Fibroblast of skin of left quadriceps (primary cell): ENCODE measurements at places on chromosomes 12 and 14.

DNA sequence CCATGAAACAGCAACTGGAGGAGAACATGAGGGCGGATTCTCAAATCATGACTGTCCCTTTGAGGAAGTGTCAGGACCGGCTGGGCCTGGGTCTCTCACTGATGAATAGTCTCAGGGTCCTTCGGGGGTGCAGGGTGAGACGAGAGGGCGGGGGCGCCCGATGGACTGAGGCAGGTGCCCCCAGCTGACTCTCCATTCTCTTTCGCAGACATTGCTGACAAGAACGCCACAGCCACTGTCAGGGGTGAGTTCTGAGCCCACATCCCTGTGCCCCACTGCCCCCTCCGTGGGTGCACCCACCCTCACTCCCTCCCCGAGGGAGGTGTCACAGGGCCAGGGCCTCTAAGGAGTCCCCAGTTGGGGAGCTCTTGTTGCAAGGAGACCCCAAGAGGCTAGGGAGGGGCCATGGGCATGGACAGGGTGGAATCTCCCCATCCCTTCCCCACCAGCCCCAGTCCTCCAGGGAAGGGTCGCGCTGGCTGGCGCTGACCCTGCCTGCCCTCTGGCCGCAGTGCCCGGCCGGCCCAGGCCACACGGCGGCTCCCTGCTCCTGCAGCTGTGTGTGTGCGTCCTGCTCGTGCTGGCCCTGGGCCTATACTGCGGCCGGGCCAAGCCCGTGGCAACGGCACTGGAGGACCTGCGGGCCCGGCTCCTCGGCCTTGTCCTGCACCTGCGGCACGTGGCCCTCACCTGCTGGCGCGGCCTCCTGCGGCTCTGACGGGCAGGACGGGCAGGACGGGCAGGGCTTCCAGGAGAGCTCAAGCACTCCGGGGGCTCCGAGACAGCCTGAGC, 8.7 kb downstream of the C14orf180 start:
- DNase-seq: no peak

DNA sequence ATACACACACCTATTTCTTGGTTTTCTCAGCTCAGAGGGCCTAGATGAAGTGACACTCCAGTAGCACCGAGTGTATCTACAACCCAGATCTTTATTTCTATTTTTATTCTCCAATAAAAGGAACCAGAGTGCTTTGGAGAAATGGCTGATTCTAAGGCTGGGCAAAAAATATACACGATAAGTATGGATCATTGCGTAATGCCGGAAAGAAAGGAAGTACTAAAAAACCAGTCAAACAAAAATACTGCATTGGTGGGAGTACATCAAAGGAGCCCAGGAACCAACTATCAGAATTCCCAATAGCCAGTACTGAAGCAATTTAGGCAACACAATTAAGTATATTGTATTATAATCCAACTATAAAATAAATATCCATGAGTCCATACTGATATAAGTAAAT, 400.9 kb upstream of the CCDC196 start:
- no peak for DNase-seq

- no peak for DNase-seq
These were observed 10.2 kb downstream of the OR6S1 start for GRCh38 chr14:20631023-20631879.

GRCh38 chr14:50544911-50545310, 12.5 kb upstream of the MAP4K5 start:
- DNase-seq: no peak

GRCh38 chr12:34119366-34119765, 97.1 kb downstream of the ALG10 start:
- no peak for DNase-seq

DNA sequence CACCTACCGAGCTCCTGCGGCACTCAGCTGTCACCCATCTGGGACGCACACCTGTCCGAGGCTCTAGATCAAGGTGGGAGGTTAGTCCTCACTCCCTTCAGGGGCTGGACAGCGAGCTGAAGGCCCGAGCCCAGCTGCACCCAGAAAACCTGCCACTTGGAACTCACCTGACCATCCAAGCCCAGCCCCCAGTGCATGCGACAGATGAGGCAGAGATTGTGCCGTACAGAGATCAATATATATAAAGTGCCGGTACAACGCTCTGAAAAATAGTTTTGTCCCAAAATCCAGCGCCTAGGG, 3.0 kb downstream of the ANKRD9 start:
- DNase-seq: no peak

GRCh38 chr14:48936362-48936761, 649.8 kb downstream of the RPS29 start:
- DNase-seq: peak; percentile 84

DNA sequence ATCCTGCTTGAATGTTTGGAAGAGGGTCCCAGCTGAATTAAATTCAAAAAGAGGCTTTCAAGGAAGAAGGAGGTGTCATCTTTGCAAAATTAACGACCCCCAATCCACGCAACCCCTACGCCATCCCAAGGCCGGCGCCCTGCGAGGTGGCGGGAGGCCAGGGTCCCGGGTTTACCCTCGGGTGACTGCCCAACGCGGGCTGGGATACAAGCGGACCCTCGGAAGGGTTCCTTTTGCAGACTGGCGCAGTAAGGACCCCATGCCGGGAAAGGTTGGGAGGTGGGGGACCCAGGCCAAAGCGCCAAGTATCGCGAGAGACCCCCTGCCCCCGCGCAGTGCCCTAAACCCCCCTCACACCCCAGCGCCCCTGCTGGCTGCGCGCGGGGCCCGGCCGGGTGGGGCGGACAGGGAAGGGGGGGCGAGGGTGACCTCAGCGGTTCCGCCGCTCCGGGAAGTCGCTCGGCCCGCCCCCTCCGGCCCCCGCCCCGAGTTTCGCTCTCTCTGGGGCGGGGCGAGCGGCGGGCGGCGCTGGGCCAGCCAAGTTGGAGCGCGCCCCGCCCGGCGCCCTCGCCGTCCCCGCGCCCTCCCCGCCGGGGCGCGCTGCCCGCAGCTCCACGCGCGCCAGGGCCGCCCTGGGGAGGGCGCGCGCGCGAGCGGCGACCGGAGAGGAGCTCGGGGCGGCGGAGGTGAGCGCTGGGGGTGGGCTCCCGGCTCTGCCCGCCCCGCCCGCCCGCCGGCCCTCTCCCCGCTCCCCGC, 708 bp upstream of the ZBTB42 start:
- DNase-seq: peak; percentile 70

DNA sequence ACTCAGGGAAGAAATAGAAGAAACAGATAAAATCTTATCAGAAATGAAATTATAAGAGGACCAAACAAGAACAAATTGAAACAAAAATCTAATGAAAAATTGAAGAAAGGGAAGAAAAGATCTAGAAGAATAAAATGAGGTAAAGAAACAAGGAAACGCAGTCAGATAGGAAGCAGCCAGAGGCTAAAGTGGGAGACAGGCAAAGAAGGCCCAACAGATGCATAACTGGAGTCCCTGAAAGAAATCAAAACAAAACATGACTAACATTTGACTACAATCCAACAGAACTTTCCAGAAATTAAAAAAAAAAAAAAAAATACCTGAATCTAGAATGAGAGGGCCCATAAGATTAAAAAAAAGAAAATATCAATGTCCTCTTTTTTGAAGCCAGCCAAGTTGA, 65.6 kb downstream of the AMN start:
- DNase-seq: no peak

DNA sequence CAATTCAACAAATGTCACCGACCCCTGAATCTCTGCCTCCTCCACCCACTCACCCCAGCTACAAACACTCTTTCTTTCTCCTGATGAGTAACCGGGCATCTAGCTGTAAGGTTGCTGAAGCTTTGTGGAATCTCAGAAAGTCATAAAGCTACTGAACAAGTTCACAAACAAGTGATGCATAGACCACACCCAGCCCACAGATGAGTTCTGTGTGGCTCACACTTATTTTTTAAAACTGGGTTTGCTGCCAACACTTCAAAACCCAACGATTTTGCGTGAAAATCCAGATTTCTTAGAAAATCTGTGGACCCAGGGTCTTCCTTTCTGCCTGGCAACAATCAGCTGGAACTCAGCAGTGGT, 96.1 kb downstream of the APAF1 start:
- no peak for DNase-seq

GRCh38 chr12:127070515-127071157, 1196.3 kb upstream of the TMEM132C start:
- DNase-seq: no peak

DNA sequence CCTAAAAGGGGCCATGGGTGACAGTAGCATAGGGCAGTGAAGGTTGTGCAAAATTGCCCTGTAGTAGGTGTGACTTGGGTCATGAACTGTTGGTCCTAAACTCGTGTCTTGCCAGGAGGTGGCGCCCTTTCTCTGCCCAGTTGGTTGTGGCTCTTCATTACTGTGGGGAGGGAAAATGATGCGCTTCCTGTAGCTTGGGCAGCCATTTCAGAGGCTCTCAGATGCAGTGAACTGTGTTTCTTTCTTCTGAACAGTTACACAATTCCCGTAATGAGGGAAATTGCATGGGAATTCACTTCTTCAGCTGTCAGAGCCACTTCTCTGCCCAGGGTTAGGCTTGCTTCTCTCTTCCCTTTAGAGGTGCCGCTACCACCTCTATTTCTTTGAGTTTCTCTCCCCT, 148.1 kb upstream of the NRXN3 start:
- DNase-seq: peak; percentile 12

DNA sequence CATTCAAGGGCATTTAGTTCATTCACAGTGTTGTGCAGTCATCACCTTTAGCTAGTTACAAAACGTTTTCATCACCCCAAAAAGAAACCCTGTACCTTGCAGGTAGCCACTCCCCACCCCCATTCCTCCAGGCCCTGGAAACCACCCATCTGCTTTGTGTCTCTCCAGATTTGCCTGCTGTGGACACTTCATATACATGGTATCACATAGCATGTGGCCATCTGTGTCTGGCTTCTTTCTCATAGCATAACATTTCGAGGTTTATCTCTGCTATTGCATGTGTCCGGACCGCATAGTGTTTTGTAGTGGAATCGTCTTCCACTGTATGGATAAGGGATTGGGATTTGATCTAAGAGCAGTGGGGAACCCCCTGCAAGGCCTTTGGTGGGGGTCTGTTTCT, 143.1 kb downstream of the AACS start:
- DNase-seq: no peak

GRCh38 chr14:75981426-75982265, at the start of gene TGFB3:
Gene TGFB3, minus strand, starts transcription at chr14:75981995. Its CDS starts 1,102 bp downstream, at chr14:75980893.
- DNase-seq: peak; percentile 88

DNA sequence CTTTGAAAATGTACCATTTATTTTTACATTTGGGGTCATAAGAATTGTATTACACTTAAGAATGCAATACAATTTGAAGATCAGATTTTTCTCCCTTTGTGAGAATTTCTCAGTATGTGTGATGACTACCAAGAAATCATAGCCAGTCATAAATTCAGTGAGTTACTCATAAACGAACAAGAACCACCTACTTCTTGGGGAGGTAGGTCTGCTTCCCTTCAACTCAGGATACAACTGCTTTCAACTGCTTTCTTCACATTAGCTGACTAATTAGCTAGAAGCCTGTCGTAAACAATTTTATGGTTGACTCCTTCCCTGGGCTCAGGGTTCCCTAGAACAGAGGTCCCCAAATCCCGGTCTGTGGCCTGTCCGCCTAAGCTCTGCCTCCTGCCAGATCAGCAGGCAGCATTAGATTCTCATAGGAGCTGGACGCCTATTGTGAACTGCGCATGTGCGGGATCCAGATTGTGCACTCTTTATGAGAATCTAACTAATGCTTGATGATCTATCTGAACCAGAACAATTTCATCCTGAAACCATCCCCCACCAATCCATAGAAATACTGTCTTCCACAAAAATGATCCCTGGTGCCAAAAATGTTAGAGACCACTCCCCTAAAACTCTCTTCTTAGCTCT, 3.7 kb downstream of the ANG start:
- DNase-seq: no peak

DNA sequence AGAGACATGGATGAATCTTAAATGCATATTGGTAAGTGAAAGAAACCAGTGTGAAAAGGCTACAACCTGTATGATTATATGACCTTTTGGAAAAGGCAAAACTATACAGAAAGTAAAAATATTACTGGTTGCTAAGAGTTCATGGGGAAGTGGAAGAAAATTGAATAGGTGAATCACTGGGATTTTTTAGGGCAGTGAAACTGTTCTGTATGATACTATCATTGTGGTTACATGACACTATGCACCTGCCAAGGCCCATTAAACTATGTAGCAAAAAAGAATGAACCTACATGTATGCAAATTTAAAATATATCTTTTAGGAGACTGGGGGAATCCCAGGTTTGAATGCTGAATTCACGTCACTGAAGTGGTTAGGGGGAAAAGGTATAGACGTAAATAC, 12.6 kb upstream of the OR8S1 start:
- DNase-seq: no peak

GRCh38 chr12:58847901-58848600, 72.3 kb downstream of the LRIG3 start:
- no peak for DNase-seq

DNA sequence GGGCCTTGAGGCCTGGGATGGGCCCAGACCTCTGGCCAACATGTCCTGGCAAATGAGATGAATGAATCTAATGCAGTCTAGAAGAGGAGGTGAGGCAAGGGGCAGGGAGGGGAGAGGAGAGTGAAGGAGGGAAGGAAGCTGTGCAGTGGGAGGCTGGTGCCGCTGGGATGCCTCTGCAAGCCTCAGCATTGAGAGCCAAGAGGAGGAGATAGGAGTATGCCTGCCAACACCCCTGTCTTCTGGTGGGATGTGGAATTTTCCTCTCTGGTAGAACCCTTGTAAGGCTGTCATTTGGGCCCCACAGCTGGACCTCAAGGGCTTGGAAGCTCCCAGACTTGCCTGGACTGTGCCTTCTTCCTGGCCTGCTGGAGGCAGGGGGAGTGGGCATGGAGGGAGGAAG, 21.9 kb downstream of the KRT80 start:
- no peak for DNase-seq

DNA sequence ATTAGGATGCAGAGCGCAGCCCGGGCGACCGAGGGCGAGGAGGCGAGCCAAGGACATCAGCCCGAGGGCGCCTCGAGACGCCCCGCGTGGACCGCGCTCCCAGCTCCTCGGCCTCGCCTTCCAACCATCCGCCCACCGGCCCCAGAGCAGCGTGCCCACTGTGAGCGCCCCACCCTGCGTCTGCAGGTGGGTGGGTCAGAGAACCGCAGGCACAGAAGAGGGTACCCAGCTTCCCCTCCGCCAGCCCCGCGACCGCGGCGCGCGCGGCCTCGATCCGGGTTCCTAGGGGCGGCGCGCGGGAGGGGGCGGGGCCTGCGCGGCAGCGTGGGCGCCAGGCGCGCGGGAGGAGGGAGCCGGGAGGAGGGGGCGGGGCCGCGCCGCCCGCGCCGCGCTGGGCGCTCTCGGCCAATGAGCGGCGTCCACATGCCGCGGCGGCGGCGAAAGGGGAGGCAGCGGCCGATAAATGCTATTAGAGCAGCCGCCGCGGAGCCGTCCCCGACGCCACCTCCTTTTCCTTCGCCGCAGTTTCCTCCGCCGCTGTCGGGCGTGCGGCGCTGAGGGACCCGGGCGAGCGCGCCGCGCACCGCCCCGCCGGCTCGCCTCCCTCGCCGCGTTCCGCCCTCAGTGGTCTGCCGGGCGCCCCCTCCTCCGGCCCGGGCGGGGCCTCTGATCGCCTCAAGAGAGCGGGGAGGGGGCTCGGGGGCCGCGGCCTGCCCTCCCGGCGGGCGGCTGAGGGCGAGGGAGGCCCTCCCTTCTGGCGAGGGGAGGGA, at the start of gene ATP2A2:
Gene ATP2A2, plus strand, starts transcription at position 469 of the 770 bp plus-strand sequence. CDS start 543 bp downstream, outside the sequence.
- peak; percentile 84 for DNase-seq
